ENCODE measurements at places on chromosomes 2 and 18.

GRCh38 chr2:100755441-100755840 lies 64.5 kb upstream of the NPAS2 start:
- no peak for DNase-seq

- DNase-seq, result no peak
Measured at GRCh38 chr2:170314744-170315447, 136.9 kb downstream of the MYO3B start.

DNA sequence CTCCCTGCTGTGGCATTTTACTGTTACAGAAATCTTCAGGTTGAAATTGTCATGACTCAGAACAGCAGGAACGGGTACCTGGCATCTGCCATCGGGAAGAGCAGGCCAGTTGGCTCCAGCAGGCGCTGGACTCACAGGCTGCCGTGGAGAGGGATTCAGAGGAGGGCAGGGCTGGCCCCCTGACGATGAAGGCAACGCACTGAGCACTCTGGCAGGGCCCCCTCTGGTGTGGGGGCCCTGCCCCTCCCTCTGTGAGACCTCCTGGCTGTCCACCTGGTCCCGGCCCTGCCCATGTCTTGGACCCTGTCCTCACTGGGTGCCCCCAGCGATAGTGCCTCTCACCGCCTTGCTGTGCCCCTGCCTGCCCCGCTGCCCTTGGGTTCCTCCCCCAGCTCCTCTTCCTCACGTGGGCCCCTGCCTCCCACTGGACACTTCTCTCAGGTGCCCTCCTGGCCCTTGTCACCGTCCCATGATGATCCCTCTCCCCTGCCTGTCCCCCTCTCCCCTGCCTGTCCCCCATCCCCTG lies 23.3 kb upstream of the ALLC start:
- no peak for DNase-seq

- DNase-seq, result no peak
Measured at GRCh38 chr2:101566632-101567228, 91.8 kb upstream of the RFX8 start.

DNA sequence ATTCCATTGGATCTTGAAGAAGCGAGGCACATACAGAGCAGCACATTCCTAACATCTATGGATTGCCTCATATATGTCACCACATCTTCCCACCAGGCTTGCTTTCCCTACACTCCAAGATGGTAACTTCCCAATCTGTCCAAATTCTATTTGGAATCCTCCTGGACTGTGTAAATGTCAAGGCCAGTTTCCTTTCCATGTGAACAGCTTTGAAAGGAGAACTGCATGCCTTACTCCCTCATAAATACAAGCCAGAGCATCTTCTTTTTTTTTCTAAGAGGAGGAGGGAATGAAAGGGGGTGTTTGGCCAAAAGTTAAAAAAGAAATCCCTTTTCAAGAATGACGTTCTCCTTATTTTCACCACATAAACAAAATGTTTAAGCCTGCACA lies 103.8 kb upstream of the OSR1 start:
- no peak for DNase-seq
